Left renal pelvis (tissue), 4 donors: ENCODE measurements at places on chromosomes 13 and 19. TPM values are rescaled to one million over a fixed set of nuclear protein-coding genes. Genes with fewer than 3 reads are reported as not detected.

DNA sequence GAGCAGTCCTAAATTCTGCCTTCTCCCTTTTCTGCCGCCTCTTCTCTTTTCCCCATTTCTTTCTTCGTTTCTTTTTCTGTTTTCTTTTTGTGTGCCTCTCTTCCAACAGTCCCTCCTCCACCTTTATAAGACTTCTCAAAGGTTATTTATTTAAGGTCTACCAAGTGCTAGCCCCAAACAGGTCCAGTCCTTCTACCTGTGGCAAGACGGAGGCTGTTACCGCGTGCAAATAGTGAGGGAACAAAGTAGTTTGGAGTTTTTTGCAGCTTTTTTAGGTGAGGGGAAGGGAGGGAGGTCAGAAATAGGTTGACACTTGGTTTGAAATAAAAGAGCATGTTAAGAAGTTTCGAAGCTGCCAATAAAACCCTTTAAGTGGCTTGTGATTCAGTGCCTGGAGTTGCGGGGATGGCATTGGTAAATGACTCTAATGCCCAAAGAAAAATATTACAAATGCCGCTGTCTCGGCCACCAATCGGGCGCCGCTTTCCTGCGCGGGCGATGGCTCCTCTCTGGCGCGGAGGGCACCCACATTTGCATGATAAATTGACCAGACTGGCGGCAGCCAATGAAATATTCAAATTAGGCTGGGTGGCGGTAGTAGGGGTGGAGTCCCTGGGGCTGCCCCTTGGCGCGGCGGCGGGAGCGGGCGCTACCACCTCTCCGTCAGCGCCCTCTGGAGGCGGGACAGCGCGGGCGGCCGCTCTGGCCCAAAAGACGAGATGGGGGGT lies 7.5 kb upstream of the TSHZ3 start:
- no peak for DNase-seq

GRCh38 chr19:435707-436412 lies 25.0 kb downstream of the SHC2 start:
- no peak for DNase-seq

DNA sequence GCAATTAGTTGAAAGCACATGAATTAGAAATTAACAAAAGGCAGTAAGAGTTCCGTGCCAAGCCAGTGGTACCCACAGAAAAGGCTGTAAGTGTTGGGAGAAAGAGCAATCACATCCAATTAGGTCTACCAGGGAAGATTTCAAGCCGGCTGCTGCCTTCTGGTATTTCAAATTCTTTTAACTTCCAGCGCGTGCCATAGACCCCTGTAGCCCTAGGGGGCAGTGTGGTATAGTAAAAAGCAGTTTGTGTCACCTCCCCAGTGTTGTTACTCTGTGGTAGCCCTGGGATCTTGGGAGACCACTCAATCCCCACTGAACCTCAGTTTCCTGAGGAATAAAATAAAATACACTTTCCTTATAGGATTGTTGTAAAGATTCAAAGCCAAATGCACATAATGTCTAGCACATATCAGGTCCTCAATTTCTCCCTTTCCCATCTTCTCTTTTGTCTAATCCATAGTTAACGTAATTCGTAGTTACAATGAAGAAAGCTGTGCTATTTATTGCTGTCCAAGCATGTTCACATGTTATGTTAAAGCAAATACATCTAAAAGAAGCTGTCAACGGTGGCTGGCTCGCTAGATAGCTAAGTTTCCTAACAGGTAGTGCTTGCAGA lies 230.2 kb downstream of the TDRD3 start:
- no peak for DNase-seq

ABHD17A gene
- 31.1 TPM for polyA plus RNA-seq

DNA sequence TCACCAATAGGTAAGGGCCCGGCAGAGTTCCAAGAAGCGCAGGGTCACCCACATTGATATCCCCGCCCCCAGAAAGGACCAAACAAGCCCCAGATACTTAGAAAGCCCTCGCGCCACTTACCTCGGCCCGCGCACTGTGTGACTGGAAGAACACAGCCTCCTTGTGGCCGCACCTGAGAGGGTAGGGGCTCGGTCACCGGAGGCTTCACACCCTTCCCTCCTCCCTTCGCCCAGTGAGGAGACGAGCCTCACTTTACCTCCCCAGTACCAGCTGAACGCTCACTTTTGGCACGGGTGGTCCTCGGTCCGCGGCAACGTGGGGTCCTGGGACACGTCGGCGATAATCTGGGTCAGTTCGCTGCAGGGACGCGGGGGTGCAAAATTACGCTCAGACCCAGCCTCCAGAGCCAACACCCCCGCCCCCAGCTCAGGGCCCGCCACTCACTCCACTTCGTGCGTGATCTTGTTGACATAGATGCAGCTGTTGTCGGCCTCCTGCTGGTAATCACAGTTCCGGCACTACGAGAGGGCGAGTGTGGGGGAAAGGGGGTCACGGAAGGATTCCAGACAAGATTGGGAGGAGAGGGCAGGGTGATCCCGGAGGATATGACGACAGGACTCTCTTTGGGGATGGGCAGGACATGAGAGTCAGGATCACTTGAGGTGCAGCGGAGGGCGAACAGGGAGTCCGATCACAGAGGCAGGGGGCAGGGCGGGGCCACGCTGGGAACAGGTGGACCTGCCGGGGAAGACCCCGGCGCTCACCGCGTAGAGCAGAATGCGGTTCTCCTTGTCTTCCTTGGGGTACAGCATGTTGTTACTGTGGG lies 568 bp downstream of the POLR2I start:
- no peak for DNase-seq

- DNase-seq = no peak
Measured at GRCh38 chr13:110186231-110186855, 120.6 kb downstream of the COL4A1 start.

TMEM190 gene
- polyA plus RNA-seq = not detected

ZNF415 gene
- polyA plus RNA-seq = 25.7 TPM

- DNase-seq = no peak
Measured at GRCh38 chr19:18746401-18747325, 44.4 kb downstream of the COMP start.

CEACAM4 gene
- polyA plus RNA-seq = not detected

GRCh38 chr19:1912760-1913505 lies 7.7 kb downstream of the ADAT3 start:
- DNase-seq = no peak

- DNase-seq = peak; percentile 81
Measured at GRCh38 chr19:37468961-37469777, at the start of gene ZNF570. Gene ZNF570, plus strand, starts transcription at chr19:37469356. Its CDS starts 999 bp downstream, at chr19:37470355.

GRCh38 chr19:41870401-41870873 lies 6.6 kb upstream of the CD79A start:
- no peak for DNase-seq

DNA sequence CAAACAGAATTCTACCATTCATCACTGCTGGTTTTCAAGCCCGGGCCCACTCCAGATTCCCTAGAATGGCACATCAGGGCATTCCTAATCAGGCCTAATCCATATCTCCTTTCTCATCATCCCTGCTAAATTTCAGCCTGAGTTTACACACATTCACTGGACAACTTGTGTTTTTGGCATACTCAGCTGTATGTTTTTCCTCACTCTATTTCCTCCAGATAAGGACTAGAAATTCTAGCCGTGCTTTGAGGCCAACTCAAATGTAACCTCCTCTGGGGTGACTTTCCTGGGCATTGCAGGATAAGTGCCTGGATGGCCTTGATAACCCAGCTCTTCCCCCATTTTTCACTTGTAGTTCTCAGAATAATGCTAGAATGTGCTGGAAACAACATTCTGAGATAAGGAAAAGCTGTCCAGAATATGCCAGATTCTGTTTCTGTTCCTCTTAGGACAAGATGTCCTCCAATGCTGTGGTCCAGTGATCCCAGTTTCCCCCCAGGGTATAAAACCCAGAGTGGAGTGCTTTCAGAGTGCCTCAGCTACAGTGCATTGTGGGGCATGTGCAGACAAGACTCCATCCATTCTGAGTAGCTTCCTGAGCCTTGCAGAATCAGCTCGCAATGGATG lies 66.9 kb upstream of the CLDN10 start:
- no peak for DNase-seq

DNA sequence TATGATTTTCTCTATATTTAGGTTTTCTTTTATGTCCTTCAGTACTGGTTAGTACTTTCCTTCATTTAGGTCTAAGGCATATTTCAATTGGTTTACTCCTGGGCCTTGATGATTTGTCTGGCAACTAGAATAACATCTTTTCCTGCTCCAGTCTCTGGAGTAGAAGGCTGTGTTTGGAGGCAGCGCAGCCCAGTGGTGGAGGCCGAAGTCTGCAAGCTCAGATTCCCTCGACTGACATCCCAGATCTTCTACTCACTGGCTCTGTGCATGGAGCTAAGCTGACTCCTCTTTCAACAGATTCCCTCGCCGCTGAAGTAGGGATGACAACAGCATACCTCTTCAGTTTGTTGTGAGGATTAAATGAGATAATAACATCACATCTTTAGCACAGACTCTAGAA lies 141.0 kb downstream of the RAP2A start:
- no peak for DNase-seq

KLHL1 gene
- 0.89 TPM for polyA plus RNA-seq

DNA sequence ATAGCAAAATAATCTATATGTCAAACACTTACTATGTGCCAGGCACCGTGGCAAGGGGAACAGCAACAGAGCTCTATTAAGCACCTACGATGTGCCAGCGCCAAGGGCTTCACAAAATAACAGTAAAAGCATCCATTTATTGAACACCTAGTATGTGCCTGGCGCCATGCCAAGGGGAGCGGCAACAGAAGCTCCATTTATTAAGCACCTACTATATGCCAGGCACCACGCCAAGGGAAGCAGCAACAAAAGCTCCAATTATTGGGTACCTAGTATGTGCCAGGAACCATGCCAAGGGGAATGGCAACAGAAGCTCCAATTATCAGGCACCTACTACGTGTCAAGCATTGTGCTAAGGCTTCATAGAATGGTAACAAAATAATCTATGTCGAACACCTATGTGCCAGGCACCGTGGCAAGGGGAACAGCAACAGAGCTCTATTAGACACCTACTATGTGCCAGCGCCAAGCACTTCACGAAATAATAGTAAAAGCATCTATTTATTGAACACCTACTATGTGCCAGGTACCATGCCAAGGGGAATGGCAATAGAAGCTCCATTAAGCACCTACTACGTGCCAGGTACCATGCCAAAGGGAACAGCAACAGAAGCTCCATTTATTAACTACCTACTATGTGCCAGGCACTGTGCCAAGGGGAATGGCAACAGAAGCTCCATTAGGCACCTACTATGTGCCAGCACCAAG lies 107.7 kb downstream of the PTPRS start:
- no peak for DNase-seq

DNA sequence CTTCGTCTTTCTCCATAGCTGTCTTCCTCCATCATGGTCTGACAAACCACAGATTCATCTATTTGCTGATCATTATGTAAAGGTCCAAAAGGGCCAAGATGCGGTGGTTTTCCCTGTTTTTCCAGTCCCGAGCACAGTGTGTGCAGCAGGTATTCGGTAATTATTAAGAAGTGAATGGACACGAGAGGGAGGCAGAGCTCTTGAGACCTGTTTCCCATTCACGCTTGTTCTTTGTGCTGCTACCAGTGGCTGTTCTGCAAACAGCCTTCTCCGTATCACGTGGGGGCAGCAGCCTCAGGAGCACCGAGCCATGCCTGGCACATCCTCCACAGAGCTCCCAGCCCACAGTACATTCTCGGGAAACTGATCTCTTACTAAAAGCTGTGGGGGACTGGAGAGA lies 50.3 kb downstream of the CCDC70 start:
- DNase-seq = peak; percentile 39

ZNF304 gene
- polyA plus RNA-seq = 19.0 TPM

DNA sequence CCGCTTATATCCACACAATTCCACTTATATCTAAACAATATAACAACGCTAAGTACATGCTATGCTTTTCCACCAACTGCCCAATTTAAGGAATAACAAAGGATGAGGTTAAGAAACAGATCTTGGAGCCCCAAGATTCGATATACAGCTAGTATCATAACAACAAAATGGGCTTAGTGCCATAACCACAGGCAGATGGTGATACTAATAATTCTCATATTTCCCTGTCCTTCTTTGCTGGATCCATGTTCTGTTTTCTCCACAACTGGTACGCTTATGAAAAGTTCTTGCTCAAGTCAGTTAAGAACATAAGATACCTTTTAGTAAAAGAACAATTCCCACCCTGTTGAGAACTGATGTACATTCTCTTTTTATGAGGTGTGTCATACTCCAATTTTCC lies 33.9 kb downstream of the CAB39L start:
- DNase-seq = no peak

DNA sequence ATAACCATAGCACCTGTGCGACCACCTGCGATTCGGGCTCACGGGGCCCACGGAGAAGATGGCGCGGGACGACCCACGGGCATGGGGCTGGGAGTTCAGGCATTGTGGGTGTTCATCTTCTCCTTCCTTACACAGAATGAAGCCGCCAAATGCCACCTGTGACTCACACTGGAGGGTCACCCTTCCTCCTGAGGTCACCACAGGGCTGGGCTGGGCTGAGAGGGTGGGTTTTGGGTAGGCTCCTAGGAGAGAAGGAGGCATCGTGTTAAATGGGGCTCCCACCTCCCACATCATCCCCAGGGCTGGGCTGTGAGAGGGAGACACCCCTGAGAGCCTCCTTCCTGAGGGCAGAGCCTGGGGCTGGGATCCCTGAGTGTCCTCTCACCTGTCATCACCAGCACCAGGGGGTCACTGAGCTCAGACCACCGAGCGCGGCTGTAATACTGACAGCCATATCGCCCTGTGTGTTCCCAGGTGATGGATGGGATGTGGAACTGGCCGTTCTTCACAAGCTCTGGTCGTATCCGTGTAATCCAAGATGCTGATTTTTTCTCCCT lies 1.4 kb downstream of the LILRB2 start:
- DNase-seq = no peak

RYR1 gene
- polyA plus RNA-seq = 4.0 TPM

KIRREL2 gene
- polyA plus RNA-seq = 12.4 TPM

DNA sequence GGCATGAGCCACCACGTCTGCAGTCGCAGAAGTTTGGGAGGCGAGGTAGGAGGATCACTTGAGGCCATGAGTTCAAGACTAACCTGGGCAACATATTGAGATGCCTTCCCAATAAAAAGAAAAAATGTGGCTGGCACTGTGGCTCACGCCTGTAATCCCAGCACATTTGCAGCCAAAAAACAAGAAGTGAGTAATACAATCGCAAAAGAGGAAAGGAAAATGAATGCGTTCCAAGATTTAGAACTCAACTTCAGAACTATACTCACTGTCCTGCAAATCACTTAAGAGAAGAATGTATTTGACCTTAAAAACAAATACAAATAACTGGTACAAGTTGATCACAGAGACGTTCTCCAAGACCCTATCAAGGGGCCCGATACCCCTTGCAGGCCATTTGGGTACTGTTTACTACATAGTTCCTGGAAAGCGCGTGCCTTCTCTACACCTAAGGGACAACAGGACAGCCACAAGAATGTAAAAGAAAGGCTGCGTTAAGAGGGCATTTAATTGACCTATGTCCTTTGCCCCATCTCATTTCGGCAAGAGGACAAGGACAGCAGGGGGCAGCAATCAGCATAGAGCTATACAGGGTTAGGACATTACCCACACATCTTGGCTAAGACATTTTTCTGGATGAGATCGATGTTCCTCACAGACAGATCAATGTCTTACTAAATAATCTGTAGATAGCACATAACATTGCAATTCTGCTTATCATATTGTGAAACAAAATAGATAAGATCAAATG lies 41.3 kb downstream of the FLT3 start:
- no peak for DNase-seq
